ENCODE measurements at places on chromosomes 13 and 19.
A peak's percentile ranks its signal among the peaks of the same experiment; 100 is the strongest.

GRCh38 chr13:37869506-37869755 is 141 bp downstream of the TRPC4 start:
- DNase-seq: no peak

DNA sequence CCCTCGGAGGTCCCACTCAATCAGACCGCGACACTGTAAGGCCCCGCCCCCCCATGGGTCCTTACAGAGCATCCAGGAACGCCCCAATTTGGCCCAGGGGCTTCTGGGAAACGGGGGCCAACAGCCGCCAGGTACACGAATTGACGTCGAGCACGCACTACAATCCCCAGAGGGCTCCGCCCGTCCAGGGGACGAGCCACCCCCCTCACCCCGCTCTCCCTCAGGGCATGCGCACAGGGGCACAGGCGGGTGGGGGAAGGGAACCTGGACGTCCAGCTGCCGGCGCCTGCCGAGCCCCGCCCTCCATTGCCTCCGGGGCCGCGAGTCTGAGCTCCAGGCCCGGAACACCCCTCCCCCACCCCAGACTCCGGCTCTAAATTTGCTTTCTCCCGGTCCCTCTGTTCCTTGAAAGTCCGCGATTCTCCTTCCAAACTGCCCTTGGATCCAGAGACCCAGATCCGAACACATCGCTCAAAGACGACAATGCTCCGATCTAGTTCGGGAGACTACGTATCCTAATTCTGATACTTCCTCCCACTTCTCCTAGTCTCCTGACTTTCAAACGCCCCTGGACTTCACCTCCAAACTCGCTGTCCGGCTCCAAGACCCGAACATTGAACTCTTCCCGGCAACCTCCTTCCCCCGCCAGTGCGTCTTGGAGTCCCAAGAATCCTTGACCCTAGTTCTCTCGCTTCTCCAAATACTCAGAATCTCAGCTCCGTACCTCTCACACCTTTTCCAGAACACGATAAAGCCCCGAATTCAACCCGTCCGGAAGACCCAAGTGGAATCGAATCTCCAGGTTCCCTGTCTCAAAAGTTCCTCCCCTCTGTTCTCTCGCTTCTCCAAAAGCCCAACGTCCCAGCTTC is 770 bp downstream of the SERTAD3 start:
- peak; percentile 100 for DNase-seq

GRCh38 chr13:30908416-30908980 is 2.4 kb downstream of the MEDAG start:
- DNase-seq: no peak

GRCh38 chr13:99614465-99614885 is 113.2 kb downstream of the TM9SF2 start:
- DNase-seq: no peak

DNA sequence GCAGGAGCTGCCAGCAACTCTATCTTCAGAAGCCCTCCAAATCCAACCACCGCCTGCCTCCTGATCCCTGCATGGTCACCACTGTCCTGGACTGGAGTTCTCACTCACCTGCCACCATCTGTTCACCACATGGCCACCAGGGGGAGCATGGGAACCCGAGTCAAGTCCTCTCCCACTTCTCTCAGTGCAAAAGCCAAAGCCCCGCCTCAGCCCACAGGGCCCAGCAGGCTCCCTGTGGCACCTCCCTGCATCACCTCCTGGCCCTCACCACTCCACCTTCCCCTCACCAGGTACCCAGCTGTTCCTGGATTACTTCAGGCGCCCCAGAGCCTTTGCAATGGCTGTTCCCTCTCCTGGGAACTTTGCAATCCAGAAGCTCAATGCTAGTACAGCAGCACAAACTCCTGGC is 5.3 kb downstream of the DHPS start:
- no peak for DNase-seq

DNA sequence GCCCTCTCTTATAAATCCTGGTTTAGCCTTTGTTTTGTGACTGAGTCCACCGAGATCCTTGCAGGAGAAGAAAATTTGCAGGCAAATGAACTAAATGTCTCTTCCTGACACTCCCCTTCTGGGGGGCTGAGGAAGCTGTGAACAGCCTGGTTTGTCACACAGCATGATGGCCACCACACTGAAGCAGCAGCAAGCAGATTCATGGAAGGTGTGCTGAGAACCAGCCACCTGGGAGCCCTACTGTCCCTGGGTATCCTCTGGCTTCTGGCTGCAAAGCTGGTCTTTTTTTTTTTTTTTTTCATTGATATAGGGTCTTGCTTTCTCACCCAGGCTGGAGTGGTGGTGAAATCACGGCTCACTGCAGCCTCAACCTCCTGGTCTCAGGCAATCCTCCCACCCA is 11.2 kb downstream of the MRPS12 start:
- no peak for DNase-seq

- no peak for DNase-seq
Observed at GRCh38 chr19:50843205-50843604, 9.8 kb upstream of the KLK15 start.

DNA sequence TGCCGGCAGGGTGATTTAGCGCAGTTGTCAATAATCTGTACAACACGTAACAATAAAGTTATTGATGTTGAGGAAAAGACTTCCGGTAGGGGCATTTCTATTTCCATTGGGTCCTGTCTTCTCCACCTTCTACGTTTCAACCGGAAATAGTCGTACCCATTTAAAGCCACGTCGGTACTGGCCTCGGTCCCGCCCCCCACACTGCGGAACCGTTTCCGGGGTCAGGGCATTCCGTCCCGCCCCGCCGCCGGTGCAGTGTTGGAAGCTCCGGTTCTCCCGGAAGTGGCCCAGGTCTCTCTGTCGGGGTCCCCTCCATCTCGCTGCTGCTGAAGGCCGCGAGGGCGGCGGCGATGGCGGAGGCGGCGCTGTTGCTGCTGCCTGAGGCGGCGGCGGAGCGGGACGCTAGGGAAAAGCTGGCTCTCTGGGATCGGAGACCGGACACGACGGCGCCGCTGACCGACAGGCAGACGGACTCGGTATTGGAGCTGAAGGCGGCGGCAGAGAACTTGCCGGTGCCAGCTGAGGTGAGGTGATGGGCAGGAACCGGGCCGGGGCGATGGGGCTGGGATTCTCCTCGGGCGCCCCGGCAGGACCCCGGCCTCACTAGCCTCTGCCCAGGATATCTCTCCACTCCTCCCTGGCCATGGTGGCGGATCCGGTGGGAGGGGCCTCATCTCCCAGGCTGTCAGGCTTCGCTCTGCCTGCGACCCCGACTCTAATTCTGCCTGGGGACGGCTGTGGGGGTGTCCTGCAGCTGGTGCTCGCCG is at the start of gene COG3:
COG3 (plus strand) TSS at position 253 of the 767 bp plus-strand sequence; CDS start at position 351, 98 bp downstream.
- peak; percentile 81 for DNase-seq

- DNase-seq: no peak
Observed at GRCh38 chr19:40335855-40336600, 12.2 kb downstream of the C19orf47 start.

- no peak for DNase-seq
Observed at GRCh38 chr19:41356984-41357739, 3.4 kb upstream of the TGFB1 start.

DNA sequence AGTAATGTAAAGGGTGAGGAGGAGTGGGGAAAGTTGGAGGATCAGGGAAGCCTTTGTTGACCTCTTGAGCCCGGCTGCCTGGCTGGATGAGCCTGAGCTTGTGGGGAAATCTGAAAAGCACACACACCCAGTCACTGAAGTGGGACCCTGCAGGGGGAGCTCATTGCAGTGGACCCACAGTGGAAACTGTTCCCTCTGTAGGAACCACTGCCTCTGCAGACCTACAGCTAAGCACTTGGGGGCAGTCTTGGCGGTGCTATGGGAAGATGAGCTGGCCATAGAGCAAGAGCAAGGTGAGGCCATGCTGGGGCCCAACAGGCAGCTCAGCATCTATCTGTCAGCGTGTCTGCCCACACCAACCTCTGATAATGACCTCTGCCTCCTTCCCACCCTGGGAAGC is 294.8 kb downstream of the TSHZ3 start:
- DNase-seq: no peak

DNA sequence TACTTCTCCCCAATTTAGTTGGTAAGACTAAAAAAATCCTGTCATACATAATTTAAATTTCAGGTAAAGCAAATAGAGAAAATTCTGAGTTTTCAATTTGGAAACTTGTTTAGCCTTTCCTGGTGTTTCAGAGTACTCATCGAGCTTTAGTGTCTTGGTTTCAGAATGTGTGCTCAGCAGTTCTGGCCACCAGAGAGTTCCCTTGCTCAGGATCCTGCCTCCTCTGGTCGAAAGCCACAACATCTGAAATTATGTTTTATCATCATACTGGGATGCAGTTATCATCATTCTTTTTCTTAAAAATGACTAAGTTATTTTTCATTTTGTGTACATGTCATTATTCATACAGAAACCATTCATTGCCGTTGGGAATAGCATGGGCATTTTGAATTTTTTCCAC is 263.2 kb upstream of the SPRY2 start:
- no peak for DNase-seq

GRCh38 chr13:90640976-90641375 is 706.5 kb upstream of the MIR17HG start:
- DNase-seq: no peak

GRCh38 chr19:50252111-50252886 is 48.9 kb downstream of the MYH14 start:
- no peak for DNase-seq

DNA sequence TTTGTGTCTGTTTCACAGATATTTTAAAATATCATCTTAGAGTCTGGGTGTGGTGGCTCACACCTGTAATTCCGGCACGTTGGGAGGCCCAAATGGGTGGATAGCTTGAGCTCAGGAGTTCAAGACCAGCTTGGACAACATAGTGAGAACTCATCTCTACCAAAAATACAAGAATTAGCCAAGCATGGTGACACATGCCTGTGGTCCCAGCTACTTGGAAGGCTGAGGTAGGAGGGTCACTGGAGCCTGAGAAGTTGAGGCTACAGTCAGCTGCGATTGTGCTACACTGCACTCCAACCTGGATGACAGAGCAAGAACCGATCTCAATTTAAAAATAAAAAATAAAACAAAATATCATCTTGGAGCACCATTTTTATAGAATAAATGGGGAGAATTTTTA is 1247.6 kb upstream of the MIR17HG start:
- DNase-seq: no peak
